ENCODE measurements at places on chromosomes 1 and 21.
A peak's percentile ranks its signal among the peaks of the same experiment; 100 is the strongest.

GRCh38 chr1:173865468-173866164 is 2.2 kb downstream of the GAS5 start:
- DNase-seq = no peak

- DNase-seq = no peak
Measured at GRCh38 chr1:37147392-37147831, 113.1 kb upstream of the GRIK3 start.

DNA sequence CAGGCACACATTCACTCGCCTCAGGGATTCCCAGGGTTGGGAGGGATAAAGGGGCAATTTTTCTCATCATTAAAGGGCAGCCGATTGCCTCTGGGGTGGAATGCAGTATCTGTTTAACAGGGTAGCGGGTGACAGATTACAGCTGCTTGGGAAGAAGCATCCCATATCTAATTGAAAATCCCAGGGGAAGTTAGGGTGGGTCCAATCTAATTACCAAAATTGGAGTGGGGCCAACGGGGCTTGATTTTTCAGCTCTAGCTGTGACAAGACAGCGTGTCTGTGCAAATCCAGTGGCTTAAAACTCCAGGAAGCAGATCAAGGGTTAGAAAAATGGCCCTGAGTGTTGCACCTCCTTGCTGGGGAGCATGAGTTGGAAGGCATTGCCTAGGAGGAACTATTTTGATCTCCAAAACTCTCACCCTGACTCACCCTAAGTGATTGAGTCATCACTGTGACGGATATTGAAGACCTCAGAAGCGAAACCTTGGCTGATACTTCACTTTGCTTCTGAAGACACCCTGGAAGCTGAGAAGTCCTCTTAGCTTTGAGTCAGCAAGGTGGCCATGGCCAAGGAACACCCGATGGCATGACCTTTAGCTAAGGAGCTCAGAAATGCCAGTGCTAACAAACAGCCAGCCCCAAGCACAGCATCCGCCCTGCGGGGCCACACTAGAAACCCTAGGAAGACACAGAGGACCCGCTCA is 46.0 kb downstream of the GRHL3 start:
- peak; percentile 95 for DNase-seq

- no peak for DNase-seq
Measured at GRCh38 chr1:165355977-165356811, at the start of gene LMX1A. TSS of gene LMX1A (minus strand) at chr1:165356715. CDS start at chr1:165355559, 1,156 bp downstream.

GRCh38 chr1:196078691-196079090 is 529.5 kb downstream of the KCNT2 start:
- DNase-seq = no peak

- DNase-seq = no peak
Measured at GRCh38 chr1:9732123-9732971, 80.8 kb downstream of the PIK3CD start.

GRCh38 chr1:179175011-179175841 is 54.3 kb downstream of the ABL2 start:
- peak; percentile 95 for DNase-seq

DNA sequence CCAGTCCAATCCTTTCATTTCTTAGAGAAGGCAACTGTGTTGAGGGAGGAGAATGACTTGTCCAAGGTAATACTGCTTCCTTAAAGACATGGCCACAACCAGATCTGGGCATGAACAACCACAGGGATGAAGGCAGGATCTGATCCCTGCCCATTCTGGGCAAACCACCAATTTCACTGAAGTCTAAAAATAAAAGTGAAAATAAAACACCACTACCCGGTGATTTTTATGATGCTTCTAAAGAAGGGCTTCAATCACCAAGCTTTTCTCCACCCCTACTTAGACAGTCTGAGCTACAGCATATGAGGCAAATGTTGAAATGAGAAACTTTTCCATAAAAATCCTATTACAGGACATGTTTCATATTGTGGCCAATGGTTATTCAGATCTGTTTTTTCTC is 133.0 kb downstream of the PTPN14 start:
- no peak for DNase-seq

DNA sequence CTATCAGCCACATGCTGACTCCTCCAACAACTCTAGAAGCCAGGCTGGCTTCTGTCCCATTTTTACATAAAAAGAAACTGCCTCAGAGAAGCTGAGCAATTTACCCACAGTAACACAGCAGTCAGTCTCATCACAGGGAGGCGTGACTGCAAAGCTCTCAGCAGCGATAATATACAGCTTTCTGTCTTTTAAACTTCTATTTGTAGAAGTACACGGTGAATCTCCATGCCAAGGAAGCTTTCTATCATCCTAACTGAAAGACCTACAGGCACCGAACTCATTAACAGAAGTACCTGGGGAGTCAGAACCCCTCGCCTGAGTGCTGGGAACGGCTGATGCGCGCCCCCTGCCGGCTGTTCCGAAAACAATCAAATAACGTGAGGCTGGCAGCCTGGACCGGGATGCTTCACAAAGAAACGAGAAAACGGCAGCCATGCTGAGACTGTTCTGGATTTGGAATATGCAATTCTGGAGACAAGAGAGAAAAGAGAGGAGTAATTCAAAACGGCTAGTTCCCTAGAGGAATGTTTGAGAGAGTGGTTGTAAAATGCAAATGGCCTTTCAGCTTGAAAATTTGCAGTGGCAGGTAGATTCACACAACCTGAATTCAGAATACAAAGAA is 43.5 kb upstream of the RAB4A start:
- peak; percentile 79 for DNase-seq

Measured in CD14-positive monocyte (primary cell).